NCI-H1417 treated with DMSO at 0.1 percent for 48 hours (cell line): ENCODE measurements at places on chromosomes 7 and 10.

DNA sequence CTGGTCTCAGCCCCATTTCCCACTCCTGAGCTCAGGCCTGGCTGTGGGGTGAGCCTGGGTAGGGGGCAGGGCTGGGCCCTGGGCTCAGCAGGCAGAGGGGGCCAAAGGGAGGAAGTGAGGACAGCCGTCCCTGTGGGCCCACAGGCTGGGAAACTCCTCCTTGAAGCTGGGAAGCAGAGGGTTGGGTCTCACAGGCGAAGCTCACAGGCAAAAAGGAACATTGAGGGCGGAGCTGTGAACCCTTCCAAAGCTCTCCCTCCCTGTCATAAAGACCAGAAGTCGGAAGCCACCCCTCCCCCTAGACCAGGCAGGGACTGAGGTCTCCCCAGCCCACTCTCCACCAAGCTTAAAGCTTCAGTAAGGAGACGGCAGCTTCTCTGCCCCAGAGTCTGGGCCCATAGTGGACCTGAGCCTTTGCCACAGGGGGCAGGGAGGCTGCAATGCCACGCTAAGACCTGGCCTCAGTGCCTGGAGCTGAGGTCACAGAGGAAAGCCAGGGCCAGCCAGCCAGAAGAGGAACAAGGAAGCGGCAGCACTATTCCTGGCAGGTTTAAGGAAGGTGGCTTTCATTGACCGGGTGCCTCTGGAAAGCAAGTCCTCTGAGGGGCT, 1.0 kb upstream of the KCP start:
- DNase-seq = no peak

GRCh38 chr10:90859321-90859751, 1.5 kb upstream of the HTR7 start:
- no peak for DNase-seq

GRCh38 chr7:107505997-107506673, 36.3 kb downstream of the GPR22 start:
- peak; percentile 48 for DNase-seq

DNA sequence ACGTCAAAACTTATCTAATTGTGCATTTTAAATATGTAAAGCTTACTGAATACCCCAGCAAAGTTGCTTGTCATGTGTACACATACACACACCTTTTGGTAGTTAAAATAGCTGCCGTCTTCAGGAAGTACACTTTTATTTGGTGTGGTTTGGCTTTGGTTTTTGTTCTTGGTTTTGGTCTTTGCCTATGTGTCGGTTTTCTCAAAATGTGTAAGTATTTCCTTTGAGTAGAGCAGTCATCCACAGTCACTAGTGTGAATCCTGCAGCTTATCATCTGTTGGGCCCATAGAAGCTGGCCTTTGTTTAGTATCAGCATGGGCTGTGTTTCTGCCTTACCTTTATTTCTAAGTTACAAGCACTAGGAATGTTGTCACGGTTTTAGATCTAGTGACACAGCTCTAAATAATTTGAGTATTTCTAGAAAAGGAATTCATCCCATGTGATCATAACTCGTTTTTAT, 35.3 kb downstream of the NET1 start:
- no peak for DNase-seq

GRCh38 chr7:23106823-23107663, 1.5 kb downstream of the KLHL7 start:
- no peak for DNase-seq

DNA sequence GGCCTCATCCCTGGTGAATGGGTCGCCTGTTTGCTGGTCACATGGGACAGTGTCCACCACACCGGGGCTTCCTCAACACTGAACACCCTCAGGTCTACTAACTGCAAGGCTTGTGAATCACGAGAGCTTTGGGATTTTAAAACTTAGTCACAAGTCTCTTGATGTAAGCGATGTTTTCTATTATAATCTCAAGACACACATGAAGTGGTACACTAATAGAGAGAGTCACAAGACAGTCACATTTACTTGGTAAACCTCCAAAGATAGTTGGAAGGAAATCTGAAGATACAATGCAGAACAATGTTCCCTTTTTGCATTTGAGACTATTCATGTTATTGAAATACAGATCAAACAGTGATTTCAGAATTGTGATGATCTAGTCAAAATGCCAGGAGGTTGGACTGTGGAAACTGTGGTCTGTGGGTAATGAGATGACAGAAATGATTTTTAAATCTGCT, 233.1 kb upstream of the KLF6 start:
- DNase-seq = no peak

DNA sequence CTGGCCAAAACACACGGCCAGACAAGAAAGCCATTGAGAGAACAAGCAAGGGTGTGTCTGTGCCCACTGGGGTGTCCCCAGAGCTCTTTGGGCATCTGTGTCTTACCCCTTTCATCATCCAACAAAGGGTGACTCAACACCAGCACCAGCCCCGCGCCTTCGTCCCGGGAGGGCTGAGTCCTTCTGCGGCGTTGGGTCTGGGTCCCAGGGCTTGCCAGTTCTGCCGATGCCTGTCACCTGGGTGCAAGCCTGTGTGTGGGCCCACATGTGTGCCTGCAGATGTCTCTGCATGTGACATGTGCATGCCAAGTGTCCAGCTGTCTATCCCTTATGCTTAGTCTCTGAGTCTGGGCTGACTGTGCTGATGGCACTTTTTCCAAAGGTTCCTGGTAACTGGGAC, 24.4 kb upstream of the ELN start:
- no peak for DNase-seq
